ENCODE measurements at places on chromosomes 16 and 17. TPM values are rescaled to one million over a fixed set of nuclear protein-coding genes. Genes with fewer than 3 reads are reported as not detected.

- no peak for DNase-seq
Measured at GRCh38 chr17:10177131-10177912, 21.1 kb downstream of the GAS7 start.

DNA sequence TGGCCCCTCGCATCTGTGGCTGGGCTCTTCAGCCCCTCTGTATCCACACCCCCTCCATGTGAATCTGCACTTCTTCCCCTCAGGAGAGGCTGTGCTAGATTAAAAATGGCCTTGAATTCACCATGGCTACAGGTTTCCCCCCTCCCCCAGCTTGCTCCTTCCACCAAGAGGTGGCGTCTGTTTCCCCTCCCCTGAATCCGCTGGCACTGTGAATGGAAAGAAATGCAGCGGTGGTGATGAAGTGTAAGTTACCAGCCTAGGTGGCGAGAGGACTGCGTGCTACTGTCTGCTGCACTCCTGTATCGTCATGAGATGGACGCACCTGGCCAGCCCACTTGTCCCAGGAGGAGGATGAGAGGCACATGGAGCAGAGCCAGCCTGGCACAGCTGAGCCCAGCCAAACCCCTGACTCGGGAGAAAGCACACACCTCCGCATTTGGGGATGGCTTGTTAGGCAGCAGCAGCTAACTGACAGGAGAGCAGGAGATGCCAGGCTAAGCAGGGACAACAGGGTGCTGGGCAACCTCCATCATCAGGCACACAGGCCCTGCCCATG, 26.2 kb downstream of the TNFRSF13B start:
- DNase-seq: no peak

DNA sequence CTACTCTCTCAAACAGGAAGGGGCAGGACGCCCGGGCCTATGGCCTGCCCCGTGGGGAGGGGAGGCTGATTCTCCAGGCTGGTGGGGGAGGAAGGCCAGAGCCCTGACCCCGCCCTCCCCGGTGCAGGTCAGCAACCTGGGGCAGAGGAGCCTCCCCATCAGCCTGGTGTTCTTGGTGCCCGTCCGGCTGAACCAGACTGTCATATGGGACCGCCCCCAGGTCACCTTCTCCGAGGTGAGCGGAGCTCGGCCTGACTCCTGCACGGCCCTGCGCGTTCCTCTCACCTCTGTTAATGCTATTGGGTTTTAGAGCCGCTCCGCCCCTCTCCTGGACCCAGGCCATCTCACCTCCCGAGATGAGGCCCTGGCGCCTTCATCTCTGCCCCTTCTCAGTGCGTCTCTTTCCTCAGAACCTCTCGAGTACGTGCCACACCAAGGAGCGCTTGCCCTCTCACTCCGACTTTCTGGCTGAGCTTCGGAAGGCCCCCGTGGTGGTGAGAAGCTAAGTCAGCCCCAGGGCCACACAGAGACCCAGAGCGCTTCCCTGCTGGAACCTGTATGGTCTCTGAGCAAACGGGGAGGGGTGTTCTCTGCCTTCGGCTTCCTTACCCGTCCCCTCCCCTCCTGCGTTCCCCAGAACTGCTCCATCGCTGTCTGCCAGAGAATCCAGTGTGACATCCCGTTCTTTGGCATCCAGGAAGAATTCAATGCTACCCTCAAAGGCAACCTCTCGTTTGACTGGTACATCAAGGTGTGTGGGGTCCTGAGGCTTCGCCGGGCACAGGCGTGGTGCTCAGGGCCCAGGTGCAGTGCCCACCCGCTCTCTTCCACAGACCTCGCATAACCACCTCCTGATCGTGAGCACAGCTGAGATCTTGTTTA, 25.1 kb upstream of the ITGAX start:
- DNase-seq: no peak

- DNase-seq: no peak
Measured at GRCh38 chr17:42315402-42316156, 27.3 kb downstream of the STAT5A start.

CD300E gene
- 2.8 TPM for total RNA-seq

NACA2 gene
- not detected for total RNA-seq

DNA sequence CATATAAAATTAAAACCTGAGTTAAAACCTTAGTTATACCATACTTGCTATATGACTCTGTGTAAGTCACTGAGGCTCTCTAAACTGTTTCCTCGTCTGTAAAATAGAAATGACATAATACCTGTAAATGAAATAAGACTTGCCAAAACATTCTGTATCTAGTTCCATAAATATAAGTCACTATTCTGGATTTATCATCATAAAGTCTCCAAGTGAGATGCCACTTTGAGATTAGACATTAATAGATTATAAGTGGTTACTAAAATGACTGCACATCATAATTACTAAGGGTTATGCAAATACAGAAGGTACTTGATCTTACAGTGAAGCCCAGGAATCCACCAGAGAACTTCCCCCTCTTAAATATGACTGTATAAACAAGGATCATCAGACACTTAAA, 12.0 kb upstream of the BRIP1 start:
- no peak for DNase-seq

RHBDF1 gene
- total RNA-seq: 91.0 TPM

Data from aorta (tissue), 5 donors.